ENCODE measurements at places on chromosomes 13 and 19. TPM values are rescaled to one million over a fixed set of nuclear protein-coding genes. Genes with fewer than 3 reads are reported as not detected.

Gene CPB2
- not detected for total RNA-seq

Gene GPR4
- total RNA-seq = 0.30 TPM

Gene TMEM150B
- not detected for total RNA-seq

Gene ACP5
- total RNA-seq = not detected

GRCh38 chr19:3178377-3178972 lies at the start of gene S1PR4:
TSS of gene S1PR4 (plus strand) at chr19:3178769. CDS start at chr19:3178793, 24 bp downstream.
- H3K27me3 ChIP-seq = no peaks in the 10 kb centered on the region
- peaks cover 9% of the 10 kb centered on the region for H3K4me1 ChIP-seq
- no peak within 1 kb of the TSS for H3K4me3 ChIP-seq
- no peaks in the 10 kb centered on the region for H3K36me3 ChIP-seq

GRCh38 chr13:94335761-94336526 lies 143.5 kb downstream of the DCT start:
- no peak overlapping the region for H3K4me3 ChIP-seq
- DNase-seq = no peak
- no peaks in the 10 kb centered on the region for H3K27me3 ChIP-seq
- no peaks in the 10 kb centered on the region for H3K4me1 ChIP-seq
- H3K27ac ChIP-seq = no peak overlapping the region

- no peak for DNase-seq
- peaks cover 9% of the 10 kb centered on the region for H3K4me1 ChIP-seq
- H3K27ac ChIP-seq = no peak overlapping the region
- no peaks in the 10 kb centered on the region for H3K27me3 ChIP-seq
Observed at GRCh38 chr13:94201022-94201421, 278.5 kb downstream of the DCT start.
